AG08395 (cell line): ENCODE measurements at places on chromosomes 7 and 10.

DNA sequence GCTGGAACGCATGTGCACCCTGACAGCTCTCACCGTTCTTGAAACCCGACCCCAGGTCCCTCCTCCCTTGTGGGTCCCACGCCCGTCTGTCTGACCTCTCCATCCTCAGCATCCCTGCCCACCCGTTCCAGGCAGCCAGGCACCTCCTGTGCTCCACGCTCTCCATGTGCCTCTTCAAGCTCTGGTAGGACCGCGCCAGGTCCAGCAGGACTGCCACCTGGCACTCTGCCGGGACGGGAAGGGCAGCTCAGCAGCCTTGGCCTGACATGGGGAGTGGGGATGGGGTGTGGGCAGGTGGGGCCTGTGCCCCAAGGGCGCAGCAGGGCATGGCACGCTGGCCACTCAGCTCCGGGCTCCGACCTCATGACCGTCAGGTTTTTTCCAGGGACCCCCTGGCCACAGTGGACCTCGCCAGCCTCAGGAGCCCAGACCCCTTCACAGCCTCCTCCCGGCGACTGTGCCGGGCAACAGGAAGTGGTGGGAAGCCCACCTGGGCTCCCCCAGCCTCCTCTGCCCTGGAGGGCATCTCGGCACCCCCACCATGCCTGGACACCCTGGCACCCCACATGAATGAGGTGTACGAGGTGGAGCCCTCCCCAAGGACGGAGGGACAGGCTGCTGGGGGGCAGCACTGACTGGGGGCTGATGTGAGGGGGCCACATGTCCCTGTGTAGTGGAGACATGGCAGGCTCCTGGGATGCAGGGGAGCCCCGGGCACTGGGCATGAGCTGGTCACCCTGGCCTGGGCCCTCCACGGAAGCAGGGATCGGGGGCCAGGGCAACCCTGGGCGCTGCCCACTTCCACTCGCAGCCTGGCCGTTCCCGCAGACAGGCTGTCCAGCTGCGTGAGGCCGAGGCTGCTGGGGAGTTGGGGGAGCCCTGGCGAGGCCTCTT, 25.1 kb upstream of the NKX6-2 start:
- no peak for DNase-seq

DNA sequence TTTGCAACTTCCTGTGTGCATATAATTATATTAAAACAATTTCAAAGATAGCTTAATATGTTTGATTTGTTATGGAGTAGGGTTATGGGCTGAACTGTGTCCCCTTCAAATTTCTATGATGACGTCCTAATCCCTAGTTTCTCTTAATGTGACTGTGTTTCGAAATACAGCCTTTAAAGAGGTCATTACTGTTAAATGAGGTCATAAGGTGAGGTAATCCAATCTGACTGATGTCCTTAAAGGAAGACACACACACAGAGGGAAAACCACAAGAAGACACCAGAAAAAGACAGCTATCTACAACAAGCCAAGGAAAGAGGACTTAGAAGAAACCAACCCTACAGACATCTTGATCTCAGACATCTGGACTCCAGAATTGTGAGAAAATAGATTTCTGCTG, 407.4 kb downstream of the MAGI2 start:
- no peak for DNase-seq

DNA sequence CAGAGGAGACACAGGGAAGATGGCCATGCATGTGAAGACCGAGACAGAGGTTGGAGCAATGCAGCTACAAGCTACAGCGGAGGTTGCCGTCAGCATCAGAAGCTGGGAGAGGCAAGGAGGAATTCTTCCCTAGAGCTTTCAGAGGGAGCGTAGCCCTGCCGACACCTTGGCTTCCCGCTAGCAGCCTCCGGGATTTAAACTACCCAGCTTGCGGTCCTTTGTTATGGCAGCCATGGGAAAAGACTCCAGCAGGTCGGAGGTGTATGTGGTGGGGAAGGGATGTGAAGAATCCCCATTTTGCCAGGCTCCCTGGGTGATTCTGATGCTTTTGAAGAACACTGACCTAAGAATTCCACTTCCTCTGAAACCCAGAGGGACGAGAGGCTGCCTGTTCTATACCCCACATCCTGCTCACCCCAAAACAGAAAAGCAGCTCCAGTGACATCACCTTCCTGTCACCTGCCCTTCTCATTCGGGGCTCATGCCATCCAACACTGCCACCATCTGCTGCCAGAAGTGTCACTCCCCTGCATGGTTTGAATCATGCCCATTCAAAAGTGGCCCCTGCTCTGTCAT, 3.3 kb upstream of the SEPHS1 start:
- DNase-seq, result no peak

DNA sequence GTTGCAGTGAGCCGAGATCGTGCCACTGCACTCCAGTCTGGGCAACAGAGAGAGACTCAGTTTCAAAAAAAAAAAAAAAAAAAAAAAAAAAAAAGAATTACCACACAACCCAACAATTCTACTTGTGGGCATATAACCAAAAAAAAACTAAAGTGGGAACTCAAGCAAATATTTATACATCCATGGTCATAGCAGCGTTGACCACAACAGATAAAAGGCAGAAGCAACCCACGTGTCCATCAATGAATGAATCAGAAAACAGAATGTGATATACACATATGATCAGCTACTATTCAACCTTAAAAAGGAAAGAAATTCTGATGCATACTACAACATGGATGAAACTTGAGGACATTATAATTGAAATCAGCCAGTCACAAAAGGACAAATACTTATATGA, 179.3 kb upstream of the NEBL start:
- DNase-seq, result no peak

DNA sequence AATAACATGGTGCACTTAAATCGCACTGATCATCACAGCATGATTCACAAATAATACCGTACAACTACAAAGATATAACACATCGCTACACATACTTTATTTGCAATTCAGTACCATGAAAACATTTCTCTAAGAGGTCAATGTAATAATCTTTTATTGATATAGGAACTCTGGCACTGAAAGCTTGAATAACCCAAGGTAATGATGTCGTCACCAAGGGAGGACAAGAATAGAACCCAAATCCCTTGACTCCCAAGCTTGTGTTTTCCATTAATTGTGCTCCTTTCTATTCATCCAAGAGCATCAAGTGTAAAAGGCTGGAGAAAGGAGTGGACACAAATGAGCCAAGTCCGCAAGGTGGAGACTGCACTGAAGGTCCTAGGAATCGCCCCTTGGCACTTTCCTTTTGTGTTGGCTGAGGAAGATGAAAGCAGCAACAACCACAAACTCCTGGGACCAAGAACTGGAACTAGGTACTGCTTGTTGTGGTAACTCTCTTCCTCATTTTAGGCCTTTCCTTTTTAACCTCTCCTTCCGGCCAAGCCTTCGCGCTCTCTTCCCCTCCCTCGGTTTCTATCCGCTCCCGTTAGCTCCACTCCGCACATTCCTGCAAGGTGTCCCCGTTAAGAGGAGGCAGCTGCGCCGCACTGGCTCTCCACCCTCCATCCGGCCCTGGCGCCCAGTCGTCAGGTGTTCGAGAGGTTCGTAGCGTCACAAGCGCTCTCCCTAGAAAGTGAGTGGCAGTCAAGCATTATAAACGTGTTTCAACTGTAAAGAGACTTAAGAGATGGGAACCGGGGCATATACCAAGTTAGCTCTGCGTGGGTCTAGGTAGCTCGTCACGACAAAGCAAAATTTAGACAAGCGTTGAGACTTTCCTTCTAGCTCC, 1.0 kb upstream of the CBLL1 start:
- no peak for DNase-seq

DNA sequence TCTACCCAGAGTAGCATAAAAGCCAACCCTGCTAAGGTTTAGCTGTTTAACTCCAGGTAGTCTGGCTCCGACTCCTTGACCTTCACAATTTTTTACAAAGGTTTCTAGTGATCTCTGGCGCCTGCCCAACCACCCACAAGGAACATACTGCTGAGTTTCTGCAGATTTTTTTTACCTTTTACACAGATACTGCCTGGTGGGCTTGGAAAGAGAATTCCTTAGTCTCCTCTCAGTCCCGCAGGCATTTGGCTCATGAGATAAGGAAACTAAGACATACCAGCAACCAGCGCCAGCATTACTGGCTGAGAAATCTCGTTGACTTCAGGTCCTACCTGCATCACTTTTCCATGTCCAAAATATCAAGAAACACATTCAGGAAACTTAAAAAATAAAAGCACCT, 51.1 kb upstream of the LYZL1 start:
- no peak for DNase-seq

GRCh38 chr7:151322906-151323305, 18.7 kb upstream of the NUB1 start:
- DNase-seq, result no peak

DNA sequence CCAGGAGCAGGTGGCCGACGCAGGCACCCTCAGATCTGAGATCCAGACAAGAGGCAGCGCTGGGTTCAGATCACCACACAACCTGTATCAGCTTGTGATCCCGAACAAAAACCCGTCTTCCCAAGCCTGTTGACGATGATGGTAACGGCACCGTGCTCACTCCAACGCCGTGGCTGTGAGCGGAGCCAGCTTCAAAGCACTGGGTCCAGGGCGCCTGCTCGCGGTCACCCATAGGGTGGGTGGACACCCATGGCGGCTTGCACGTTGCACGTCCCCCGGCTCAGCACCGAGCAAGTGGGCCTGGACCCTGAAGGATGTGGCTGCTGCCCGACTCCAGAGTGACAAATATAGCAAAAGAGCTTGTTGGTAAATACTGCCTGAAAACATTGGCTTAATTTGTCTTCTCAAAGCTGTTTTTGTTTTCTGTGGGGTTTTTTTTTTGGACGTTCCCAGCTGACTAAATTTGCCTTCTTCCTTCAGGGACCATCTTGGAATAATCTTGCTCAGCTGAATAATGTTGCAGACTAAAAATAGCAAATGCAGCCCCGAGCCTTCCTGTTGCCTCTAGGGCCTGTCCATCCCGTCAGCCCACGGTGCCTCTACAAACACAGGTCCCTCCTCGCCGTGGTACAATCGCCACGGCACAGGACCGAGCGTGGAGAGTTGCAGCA, 41.0 kb downstream of the FOXK1 start:
- DNase-seq, result no peak

GRCh38 chr7:64599359-64599758, 36.5 kb upstream of the ZNF680 start:
- DNase-seq, result no peak

DNA sequence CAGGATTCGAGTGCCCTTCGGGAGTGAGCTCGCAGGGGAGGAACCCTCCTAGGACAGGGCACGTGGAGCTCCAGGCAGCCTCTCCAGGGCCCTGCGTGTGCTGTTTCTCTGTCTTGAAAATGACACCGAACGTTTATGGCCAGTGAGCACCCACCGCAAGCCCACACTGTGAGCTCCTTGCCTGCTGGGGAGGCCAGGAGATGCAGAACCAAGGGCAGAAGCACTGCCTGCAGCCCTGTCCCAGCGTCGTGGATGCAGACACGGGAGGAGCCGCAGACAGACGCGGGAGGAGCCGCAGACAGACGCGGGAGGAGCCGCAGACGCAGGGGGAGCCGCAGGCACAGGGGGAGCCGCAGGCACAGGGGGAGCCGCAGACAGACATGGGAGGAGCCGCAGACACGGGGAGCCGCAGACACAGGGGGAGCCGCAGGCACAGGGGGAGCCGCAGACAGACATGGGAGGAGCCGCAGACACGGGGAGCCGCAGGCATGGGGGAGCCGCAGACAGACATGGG, 314.4 kb downstream of the PTPRN2 start:
- DNase-seq, result no peak

DNA sequence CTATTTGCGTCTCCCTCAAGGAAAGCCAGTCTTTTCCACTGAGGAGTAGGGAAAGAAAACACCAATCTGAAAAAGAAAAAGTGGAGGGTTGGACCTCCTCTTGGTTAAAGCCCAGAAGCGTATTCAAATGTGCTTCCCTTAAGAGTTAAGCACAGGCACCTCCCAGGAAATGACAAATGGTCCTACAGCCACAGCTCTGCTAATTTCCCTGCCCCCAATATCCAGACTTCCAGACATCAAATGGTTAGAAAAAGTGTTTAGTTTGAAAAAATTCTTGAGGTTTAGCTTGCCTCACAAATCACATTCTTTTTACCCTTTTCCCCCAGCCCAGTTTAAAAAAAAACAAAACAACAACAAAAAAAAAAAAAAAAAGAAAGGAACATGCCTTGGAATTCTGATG, 19.0 kb upstream of the COL1A2 start:
- peak; percentile 77 for DNase-seq

DNA sequence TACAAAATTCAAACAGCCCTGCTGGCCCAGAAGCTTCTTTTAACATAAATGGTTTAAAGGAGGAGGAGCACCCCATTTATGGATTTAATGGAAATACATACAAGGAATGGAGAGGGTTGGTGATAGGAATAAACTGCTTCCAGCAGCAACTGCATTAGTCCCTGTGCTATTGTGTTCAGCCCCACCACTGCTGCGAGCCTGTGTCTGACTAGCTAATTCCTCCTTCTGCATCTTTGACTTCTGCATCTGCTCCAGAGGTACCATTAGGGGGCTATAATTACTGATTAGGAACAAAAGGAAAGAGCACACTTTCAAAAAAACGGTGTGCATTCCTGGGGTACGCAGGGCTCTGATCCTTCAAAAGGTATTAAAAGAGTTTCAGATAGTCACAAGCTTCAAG, 24.8 kb downstream of the CDCA7L start:
- no peak for DNase-seq

DNA sequence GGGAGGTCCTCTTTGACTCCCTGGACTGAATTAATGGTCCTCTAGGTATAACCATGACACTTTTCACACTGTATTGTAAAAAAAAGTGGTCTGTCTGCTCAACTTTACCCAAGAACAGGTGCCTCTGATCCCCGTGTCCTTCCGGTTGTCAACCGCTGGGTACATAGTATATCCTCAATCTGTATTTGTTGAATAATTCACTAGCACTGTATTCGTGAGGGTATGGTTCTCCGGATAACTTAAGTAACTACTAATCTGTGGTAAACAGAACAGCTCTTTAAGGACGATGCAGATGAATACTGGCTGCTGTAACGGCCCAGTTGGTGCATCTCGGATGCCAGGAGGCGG, 472 bp upstream of the ADAM22 start:
- no peak for DNase-seq

GRCh38 chr10:97378933-97379921, 21.9 kb downstream of the RRP12 start:
- no peak for DNase-seq

DNA sequence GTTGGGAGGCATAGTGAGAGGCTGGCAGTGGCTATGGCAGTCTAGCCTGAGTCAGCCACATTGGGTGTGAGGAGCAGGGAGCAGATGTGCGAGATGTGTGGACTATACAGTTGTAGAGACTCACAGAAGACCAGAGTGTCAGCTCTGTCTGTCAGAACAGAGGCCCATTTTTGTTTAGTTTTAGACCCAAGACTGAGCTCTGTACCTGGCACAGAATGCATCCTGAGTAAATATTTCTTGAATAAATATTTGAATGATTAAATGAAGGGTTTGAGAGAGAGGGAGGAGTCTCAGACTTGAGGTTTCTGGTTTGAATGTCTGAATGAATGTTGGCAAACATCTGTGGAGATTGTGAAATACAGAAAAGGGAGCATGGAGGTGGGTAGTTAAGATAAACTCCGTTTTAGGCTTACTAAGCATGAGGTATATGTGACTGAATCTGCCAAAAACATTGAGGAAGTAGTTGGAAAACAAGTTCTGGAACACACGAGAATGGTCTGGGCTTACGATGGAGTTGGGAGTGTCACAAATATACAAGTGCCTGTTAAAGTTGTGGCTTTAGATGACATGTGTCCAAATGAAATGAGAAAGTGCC, 3.6 kb downstream of the SEC23IP start:
- peak; percentile 68 for DNase-seq
